ENCODE measurements at places on chromosomes 5 and 9.

GRCh38 chr5:127428276-127428675 is 89.2 kb upstream of the PRRC1 start:
- no peak for DNase-seq

GRCh38 chr5:57779383-57780223 is 297.0 kb upstream of the ACTBL2 start:
- DNase-seq = peak; percentile 42

- no peak for DNase-seq
Measured at GRCh38 chr5:9544056-9544455, 1.8 kb downstream of the SEMA5A start.

GRCh38 chr9:125674981-125675973 is 31.7 kb downstream of the MAPKAP1 start:
- no peak for DNase-seq

GRCh38 chr5:38556088-38556598 is 303 bp downstream of the LIFR start:
- DNase-seq = no peak

DNA sequence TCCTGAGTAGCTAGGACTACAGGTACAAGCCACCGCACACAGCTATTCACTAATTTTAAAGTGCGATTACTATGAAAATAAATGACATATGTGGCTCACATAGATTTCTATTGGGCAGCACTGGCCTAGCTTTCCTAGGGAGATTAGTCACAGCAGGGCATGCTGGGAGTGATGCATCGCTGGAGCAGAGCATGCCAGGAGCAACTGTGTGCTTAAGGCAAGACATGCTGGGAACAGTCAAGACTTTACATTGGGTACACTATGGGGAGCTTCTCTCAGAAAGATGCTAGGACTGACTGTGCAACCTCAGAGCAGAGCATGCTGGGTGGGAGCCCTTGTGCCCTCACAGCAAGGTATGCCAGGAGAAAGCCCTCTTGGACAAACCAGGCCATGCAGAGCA is 9.3 kb downstream of the ST6GALNAC6 start:
- no peak for DNase-seq

GRCh38 chr9:71783120-71783523 is 14.8 kb upstream of the CEMIP2 start:
- DNase-seq = no peak

DNA sequence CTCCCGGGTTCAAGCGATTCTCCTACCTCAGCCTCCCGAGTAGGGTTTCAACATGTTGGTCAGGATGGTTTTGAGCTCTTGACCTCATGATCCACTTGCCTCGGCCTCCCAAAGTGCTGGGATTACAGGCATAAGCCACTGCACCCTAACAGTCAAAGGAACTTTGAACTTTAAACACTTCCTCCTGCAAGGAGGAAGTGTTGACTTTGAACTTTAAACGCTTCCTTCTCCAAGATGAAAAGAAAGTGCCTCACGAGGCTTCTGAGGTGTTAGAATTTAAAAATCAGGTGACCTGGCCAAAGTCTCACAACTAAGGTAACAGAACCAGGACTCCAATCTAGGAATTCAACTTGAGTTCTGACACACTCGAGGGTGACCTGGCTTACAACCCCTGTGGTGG is 150.9 kb downstream of the BRINP1 start:
- DNase-seq = no peak

GRCh38 chr5:168836603-168837231 is 257.5 kb upstream of the PANK3 start:
- DNase-seq = no peak

GRCh38 chr9:132232522-132232921 is 70.7 kb downstream of the NTNG2 start:
- no peak for DNase-seq

DNA sequence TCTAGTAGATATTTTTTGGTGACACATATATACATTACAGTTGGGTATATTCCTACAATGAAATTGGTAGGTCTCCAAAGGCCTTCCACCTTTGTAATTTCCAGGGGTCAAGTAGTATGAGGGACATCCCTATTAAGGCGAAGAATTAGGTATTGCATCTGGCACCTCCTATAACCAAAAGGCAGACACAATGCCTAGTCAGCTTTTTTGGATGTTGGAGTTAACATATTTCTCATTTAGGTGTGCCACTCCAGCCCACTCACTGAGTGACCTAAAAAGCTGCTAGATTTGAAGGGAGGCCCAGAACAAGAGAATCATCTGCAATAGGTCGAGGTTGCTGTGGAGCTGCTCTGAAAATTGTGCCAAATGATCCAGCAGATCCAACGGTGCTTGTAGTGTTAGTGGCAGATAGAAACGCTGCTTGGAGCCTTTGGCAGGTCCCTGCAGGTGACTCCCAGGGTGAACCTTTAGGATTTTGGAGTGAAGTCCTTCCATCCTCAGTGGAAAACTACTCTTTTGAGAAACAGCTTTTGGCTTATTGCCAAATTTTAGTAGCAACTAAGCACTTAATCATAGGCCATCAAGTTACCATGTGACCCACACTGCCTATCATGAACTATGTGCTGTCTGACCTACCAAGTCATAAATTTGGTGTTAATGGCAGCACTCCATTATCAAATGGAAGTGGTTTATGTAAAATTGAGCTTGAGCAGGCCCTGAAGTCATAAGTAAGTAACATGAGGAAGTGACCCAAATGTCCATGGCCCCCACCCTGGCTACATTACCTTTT is 15.7 kb upstream of the FNIP1 start:
- DNase-seq = no peak

DNA sequence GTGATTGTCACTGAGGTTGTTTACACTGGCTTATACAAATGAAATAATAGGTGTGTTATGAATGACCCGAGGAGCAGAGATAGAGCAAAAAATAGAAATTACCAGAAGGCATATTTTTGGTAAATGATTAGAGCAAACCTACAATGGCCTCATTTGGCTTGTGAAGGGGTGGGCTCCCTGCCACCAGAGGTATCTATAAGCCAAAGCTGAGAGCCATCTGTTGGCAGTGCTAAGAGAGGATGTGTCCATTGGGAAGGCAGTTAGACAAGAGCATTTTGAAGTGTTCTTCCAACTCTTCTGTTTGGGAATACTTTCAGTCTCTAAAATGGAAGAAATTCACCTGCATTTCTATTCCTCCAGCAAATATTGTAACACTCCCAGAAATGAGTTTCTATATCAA is 10.6 kb downstream of the NIPAL4 start:
- no peak for DNase-seq

DNA sequence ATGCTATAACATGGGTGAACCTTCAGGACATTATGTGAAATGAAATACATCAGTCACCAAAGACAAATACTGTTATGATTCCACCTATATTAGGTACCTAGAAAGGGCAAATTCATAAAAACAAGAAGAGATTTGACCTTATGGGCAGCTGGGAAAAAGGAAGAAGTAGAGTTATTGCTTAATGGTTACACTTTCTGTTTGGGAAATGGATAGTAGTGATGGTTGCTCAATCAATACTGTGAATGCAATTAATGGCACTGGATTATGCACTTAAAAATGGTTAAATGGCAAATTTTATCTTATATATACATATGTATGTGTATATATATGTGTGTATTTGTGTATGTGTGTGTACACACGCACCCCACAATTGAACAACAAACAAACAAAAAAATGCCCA is 15.2 kb downstream of the FKBP15 start:
- DNase-seq = no peak

DNA sequence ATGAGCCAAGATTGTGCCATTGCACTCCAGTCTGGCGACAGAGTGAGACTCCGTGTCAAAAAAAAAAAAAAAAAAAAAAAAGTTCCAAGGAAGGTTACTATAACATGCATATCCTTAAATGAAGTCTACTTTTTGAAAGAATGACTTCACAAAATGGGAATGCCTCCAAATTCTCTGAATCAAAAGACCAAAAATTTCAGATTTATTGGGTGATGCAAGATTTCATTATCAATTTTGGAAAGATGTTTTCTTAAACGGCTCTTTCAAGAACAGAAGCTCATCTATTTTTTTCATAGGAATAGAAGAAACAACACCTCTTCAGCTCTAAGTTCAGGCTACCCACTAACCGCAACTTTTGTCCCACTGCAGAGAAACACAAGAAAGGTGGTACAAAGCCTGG is 69.9 kb downstream of the AUH start:
- no peak for DNase-seq

DNA sequence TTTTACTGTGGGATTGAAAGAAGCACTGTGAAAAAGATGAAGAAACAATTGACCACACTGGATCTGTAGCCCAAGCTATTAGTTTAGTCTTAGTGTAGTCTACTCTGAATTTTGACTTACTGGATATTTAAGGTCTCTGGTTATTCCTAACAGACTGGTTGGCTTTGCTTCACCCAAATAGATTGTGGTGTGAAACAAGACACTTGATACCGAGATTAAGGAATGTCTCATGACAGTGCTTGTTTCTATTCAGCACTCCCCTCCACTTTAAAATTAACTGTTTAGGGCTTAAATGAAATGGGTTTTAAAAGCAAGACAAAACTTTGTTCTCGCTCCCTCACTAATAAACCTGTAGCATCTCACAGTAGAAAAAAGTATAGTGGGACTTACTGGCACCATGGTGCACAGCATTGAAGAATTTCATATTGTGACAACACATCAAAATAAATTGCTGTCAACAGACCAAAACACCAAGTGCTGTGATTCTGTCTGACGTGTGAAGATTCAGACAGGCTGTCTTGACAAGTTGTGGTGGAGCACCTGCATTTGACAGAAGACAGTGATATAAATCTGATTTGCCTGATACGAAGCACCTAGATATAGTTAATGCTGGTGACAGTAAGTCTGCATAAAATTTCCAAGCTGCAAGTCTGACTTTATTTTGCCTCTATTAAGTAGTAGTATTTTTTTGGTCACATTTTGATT is 73.1 kb downstream of the PBX3 start:
- no peak for DNase-seq

- no peak for DNase-seq
Measured at GRCh38 chr9:135303280-135303647, 176.3 kb upstream of the PPP1R26 start.

- DNase-seq = peak; percentile 8
Measured at GRCh38 chr9:117335837-117336433, 78.9 kb downstream of the ASTN2 start.

- no peak for DNase-seq
Measured at GRCh38 chr5:5348135-5348534, 74.3 kb upstream of the ICE1 start.

- no peak for DNase-seq
Measured at GRCh38 chr5:101611039-101611438, 685.0 kb downstream of the SLCO4C1 start.

DNA sequence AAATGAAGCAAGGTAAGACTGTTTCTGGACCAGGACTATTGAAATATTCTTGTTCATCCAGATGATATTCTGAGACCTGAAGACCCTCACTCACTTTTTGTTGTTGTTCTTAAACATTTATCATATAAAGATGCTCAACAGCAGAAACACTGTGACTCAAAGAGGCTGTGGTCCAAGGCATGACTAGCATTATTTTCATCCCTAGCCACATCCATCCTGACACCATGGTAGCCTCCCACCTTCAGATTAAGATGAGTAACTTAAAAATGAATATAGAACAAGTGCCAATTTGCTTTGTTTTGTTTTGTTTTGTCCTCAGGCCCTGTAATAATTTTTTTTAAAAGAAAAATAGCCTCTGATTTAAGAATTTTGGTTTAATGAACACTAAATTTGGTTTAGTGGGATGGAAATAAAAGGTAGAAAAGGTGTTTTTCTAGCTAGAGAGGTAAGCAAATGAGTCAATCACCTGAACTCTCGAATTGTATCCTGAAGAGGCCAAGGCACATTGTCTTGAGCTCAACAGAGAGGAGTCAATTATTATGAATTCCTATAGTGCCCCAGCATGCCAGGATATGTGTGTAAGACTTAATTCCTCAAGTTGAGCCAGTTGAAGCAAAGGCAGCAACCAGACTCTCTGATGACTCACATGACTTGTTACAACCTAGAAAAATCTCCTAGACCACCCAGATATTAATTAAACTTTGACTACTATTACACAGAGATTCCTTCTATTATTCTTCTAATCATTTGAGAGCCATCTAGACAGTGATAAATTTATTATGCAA is 380.1 kb upstream of the TUSC1 start:
- no peak for DNase-seq

DNA sequence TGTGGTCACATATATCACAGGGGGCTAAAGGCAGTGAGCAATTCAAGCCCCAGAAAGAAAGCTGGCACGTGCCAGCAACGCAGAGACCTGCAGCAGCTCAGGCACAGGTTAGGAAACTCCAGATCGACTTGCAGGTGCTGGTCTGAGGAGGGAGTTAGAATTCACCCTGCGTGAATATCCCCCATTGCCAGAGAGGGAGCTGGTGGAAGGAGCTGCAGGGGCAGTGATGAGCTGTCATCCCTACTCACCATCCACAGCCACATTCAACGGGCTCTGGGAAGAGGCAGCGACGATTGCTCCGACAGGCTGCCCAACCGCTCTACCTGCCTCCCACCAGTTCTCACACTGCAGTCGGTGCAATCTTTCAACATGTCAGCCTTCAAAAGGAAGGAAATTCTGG is 40.8 kb upstream of the CLK4 start:
- no peak for DNase-seq

- DNase-seq = no peak
Measured at GRCh38 chr5:173065155-173065554, 9.0 kb downstream of the CREBRF start.

- no peak for DNase-seq
Measured at GRCh38 chr5:152205804-152206203, 199.3 kb downstream of the NMUR2 start.

- no peak for DNase-seq
Measured at GRCh38 chr5:62717301-62717933, 138.8 kb downstream of the LRRC70 start.

DNA sequence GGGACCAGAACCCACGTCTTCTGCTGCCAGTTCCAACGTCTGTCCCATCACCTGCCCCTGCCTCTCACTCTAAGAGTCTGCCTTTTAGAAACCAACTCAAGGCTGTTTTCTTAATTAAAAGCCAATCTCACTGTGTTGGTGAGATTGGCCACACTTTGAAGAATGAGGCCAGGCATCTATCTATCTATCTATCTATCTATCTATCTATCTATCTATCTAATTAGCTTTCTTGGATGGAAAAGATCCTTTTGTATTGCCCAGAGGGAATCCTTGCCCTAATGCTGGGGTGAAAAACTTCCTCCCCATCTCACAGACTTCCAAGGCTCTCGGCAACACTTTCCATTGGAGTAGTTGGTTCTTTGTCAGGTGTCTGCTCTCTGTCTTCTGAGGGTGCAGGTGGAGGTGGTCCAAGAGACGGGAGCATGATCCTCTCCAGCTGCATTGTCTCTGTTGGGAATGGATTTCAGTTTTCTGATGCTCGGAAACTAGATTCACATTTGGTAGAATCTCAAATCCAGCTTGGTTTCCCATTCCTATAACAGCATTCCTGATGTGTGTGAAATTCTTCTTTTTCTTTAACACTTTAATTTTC is 57.9 kb downstream of the GALNT12 start:
- no peak for DNase-seq

DNA sequence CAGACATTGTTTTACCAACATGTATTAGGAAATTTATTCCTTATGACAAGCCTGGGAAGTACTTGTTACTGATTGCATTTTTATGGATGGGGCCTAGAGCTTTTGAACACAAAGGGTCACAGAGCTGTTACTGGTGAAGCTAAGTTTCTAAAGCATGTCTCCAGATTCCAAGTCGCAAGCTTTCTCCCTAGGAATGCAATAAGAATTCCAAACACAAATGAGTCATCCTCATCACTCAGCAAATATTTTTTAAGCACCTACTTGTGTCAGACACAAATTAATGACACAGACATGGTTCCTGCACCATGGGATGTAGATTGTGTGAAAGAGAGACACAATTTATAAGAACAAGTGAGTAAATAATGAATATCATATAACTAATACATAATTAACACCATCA is 11.0 kb upstream of the SH3RF2 start:
- no peak for DNase-seq

- DNase-seq = no peak
Measured at GRCh38 chr9:73841018-73841417, 656.1 kb upstream of the RORB start.
